ENCODE measurements at places on chromosomes 12 and 14.

DNA sequence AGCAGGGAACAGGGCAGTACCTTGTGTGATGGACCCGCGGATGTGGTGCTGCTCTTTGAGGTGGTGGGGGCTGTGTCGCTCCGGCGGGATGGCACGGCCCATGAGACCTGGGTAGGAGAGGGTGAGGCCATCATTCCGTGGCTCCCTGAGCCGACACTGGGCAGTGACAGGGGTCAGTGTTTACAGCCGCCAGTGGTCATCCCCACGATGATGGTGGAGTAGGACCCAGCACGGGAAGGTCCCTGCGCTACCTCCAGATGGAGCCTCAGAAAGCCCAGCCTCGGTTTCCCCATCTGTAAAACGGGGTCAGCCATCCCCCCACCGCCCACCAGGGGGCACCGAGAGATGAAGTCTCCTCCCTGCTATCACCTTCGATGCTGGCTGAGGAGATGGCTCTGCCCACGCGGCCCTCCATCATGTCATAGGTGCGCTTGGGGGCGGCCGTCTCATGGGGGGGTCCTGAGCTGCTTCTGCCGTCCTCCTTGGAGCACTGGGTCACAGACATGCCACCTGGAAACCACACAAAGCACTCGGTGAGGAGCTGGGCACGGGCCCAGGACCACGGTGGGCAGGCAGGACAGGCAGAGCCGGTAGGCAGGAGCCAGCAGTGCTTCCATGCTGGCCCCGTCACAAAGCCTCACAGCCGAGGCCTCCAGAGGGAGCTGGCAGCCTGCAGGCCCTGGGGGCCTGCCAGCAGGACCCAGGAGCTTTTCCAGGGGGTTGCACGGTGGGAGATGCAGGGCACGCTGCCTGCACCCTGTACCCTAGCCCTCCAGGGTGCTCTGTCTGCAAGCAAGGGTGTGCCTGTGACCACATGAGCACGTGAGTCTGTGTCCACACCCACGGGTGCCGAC is 53.1 kb downstream of the RFLNA start:
- no peak for DNase-seq

GRCh38 chr14:67050896-67051295 is 138.3 kb upstream of the GARIN2 start:
- DNase-seq, result no peak

DNA sequence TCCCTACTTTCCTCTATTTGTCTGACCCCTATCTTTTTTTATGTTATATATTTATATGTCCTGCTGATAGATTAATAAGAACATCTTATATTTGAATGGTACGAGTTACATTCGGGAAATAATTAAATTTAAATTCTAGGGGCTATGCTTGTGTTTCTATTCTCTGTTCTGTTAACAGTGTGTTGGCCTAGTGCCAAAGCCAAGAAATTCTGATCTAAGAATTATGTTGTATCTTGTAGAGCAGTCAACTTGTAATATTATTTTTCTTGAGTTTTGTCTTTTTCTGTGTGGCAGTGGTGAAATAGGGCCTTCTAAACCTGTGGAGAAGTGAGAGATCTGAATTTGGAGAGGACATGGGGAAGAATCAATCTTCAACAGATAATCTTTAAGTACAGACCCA is 9.0 kb upstream of the HSPA2 start:
- DNase-seq, result no peak

GRCh38 chr14:99946652-99947489 is 118.4 kb upstream of the EVL start:
- no peak for DNase-seq

DNA sequence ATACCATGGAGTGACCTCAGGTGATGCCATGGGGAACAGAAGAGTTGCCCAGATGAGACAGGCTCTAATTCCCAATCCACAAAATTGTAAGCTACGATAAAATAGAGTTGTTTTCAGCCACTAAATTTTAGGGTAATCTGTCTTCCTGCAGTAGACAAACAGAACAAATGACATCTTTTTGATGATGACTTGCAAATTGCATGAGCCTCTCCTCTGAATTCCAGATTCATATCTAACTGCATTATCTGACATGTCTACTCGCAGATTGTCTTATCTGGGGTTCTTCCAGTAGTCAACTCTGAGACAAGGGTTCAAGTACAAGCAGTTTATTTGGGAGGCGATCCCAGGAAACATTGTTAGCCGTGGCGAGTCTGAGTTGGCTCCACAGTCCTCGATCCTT is 14.4 kb upstream of the ERC1 start:
- no peak for DNase-seq

GRCh38 chr12:57892232-57892972 is 45.9 kb upstream of the CTDSP2 start:
- DNase-seq, result no peak

- DNase-seq, result no peak
These were observed 17.4 kb downstream of the HDAC7 start for GRCh38 chr12:47802312-47802711.

DNA sequence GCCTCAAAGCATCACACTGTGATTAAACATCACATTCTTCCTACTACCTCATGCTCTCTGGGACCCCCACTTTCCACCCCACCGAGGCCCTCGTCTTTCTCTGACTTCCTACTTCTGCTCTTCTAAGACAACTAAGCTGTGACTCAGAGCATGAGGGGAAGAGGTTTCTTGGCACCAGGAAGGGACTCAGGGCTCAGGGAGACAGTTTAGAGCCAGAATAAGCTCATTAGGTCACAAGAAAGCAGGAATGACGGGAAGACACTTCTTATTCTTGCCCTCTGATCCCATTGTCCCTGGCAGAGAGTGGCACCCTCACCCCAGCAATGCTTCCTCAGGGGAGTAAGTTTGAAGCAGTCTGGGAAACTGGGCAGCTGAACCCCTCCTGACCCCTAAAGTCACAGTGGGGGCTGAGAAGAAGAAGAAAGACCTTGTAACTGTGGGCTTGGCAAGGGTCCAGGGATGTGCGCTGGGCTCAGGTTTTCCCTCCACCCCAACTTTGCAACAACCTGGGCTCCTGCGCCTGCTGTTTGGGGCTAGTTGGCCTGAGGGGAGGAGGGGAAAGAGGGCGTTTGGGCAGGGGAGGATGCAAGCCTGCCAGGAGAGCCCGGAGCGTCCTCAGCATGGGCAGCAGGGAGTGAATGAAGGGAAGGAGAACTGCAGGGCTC is 64.6 kb upstream of the ACTN1 start:
- DNase-seq, result no peak

GRCh38 chr12:123095078-123095881 is 55.6 kb downstream of the PITPNM2 start:
- no peak for DNase-seq

DNA sequence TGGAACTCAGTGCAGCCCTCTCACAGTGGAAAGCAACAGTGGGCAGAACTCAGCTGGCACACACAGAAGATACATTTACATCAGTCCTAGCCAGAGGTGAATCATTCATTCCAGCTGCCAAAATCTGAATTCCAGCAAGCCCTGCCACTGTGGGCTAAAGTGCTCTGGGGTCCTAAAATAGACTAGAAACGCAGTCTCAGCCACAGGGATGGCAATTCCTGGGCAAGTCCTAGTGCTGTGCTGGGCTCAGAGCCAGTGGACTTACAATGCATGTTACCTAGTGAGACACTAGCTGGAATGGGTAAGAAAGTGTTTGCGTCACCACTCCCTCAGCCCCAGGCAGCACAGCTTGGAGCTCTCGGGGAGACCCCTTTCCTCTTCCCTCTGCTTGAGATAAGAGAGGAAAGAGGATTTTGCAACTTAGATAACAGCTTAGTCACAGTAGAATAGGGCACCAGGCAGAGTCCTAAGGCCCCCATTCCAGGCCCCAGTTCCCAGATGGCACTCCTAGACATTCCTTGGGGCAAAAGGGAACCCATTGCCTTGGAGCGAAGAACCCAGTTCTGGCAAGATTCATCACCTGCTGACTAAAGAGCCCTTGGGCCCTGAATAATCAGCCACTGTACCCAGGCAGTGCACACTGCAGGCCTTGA is 592.9 kb downstream of the FSCB start:
- no peak for DNase-seq

GRCh38 chr14:61616524-61617185 is 78.7 kb upstream of the HIF1A start:
- no peak for DNase-seq

GRCh38 chr14:34232790-34233189 is 229.2 kb downstream of the SPTSSA start:
- no peak for DNase-seq

GRCh38 chr12:13559318-13559978 is 362.9 kb downstream of the EMP1 start:
- DNase-seq, result no peak

DNA sequence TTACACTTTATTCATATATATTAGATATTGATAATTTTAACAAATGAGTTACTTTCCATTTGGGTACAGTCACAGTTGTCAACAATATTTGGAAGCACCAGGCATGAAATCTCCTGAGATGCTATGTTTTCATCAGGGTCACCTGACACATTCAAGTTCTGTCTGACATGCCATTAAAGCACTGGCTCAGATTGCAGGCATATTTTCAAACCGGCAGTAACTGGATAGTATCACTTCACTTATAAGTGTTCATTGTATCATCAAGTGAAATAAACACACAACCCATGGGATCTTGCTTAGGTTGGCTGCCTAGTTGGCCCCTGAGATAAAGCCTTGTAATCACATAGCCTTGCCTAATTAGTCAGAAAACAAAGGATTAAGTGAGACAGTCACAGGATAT is 4.8 kb downstream of the IFNG start:
- DNase-seq, result no peak

- no peak for DNase-seq
These were observed 18.9 kb upstream of the CRACR2A start for GRCh38 chr12:3771853-3772252.

DNA sequence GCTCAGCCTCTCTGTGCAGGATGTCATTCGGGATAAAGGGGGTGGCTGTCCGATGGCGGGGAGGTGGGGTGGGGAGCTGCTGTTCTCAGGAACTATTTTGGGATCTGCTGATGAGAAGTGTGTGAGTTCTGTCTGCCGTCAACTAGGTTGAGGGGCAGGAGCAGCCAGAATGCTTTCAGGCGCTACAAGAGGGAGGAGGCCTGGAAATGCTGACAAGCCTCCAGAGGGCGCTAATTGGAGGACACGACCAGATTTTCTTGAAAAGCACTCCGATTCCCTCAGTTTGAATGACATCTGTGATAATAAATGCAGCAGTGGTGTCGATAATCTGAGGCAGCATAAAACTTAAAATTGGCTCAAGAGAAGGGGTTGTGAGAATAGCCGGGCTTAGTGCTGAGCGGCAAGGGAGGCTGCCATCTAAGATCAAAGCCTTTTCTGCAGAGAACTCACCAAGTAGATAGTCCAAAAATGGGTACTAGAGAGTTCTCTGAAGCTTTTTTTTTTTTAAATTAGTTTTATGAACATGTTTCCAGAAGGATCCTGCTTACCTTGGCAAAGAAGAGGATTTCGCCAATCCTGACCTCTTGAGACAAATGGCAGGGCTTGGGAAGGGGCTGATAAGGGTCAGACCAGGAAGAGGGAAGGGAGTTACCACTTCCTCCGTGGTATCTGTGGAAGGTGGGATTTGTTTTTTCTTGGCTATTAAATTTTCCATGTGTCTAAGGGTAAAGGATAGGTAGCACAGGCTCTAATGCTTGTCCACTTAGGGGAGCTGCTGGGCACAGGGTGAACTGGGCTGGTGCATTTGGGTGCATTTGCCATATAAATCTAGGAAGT is 94.4 kb downstream of the CRACR2A start:
- DNase-seq, result no peak

DNA sequence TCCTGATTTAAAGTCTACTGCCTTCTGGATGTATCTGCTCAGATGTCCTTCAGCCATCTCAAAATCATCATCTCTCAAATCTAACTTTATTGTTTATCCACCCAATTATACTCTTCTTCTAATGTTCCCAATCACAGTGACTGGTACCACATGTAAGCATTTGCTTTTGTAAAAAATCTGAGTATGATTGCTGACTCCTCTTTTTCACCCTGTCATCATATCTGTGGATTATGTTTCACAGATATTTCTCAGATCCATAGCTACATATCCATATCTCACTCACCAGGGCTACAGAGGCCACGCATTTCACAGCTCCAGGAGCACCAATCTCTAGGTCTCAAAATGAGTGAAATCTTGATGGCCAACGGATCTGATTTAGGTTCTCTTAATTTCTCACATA is 76.1 kb downstream of the DHRS2 start:
- no peak for DNase-seq
